Femur (tissue), 1 donor: ENCODE measurements at places on chromosomes 16 and 17.
A peak's percentile ranks its signal among the peaks of the same experiment; 100 is the strongest.

- DNase-seq: no peak
Observed at GRCh38 chr17:56897646-56898424, 16.0 kb downstream of the TRIM25 start.

DNA sequence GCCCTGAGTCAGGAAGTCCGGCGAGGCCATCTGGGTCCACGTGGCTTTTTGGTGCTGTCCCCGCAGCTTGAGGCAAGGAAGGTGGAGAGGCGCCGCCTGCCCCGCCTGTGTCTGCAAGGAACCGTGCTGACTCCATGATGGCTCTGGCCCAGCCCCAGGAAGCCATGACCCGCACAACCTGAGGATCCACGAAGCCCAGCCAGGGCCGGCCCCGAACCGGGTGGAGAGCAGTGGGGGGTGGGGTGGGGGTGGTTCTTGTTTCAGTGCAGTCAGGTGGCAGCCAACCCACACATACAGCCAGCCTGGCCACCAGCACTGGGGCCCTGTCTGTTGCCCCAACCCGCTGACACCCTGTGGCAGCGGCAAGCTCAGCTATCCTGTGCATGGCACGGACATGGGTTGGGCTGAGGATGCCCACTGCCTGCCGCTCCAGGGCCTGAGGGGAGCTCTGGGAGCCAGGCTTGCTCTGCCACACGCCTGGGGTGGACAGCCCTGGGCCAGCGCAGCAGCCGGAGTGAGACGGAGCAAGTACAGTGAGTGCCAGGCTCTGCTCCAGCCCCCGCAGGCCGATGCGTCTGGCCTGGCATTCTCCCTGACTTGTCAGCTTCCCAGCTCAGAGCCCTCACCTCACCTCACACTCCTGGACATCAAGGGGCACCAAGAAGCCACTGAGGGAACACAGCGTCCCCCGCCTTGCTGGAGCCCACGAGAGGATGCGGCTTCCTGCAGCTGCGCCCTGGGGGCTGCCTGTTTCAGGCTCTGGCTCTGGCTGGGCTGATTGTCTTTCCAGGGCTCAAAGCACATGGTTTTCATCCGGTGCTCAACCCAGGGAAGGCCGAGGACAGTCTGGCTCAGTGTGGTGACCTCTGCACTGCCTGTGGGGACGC, 68.8 kb downstream of the LMF1 start:
- DNase-seq: no peak

DNA sequence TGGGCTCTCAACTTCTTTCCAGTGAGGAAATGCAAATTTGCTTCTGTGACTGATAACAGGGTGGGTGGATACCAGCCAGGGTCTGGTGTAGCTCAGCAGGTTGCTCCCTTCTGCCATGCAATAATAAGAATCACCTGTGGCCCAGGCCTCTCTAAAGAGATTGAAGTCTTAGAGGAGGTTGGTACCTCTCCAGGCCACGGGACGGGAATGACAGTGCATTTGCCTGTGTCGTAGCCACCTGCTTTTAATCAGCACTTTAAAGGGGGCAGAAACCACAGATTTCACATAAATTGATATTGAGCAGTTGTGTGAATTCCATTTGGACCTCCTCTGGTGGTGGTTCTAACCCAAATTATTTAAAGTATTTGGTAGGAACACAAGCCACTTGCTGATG, 246.9 kb downstream of the PRKCA start:
- DNase-seq: no peak

DNA sequence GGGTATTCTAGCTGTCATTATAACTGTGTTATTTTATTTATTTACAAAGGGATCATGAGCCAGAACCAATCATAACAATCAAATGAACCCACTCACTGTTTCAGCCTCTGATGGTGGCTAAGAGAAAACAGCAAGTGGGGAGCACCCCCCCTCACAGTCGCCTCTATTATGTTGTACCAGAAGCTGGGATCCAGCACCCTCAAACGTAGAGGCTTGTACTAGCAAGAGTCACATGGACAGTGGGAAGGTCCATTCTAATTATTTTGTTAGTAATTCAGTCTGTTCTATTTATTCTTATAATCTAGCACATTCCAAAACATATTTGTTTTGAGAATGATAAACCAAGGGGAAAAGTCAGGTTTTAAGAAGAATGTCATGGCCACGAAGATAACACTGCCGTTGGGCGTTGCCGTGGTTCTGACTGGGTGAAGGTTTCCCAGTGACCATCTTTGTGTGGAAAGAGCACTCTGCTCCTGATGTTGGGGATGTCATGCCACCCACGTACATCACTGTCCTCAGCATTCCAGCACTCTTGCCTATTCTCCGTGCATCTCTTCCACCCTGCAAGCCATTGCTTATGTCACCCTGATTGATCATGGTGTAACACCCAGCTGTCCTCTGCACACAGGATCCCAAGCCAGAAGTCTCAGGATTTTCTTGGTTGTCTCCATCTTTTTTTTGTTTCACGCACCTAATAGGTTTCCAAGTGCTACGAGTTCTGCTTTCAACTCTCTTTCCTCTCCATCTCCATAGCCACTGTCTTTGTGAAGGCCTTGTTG, 205.8 kb downstream of the PRKCA start:
- no peak for DNase-seq

GRCh38 chr17:17947309-17947708, 24.9 kb downstream of the TOM1L2 start:
- DNase-seq: no peak

- DNase-seq: no peak
Observed at GRCh38 chr17:6936370-6937028, 59.4 kb upstream of the ALOX12 start.

GRCh38 chr16:58639836-58640235, 10.2 kb upstream of the CNOT1 start:
- no peak for DNase-seq

- DNase-seq: peak; percentile 23
Observed at GRCh38 chr17:13003454-13003851, 14.4 kb downstream of the ELAC2 start.

- DNase-seq: no peak
Observed at GRCh38 chr17:10105513-10106001, 92.8 kb downstream of the GAS7 start.

- DNase-seq: no peak
Observed at GRCh38 chr17:10881959-10882358, 44.1 kb upstream of the PIRT start.

GRCh38 chr16:88381820-88382451, 823 bp upstream of the ZNF469 start:
- no peak for DNase-seq

DNA sequence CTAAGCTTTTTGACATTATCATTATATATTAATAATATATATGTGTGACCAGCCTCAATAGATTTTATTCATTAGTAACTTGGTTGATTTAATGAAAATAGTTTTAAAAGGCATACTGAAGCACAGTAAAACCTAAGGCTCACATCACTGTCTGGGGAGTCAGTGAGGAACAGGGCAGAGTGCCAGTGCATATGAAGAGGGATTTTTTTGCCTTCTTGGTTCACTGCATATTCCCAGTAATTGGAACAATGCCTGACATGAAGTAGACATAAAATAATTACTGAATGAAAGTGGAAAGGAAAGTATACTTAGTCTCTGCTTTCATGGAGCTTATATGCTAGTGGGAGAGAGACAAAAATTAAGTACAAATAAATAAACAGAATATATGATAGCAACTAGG, 81.1 kb downstream of the FTO start:
- no peak for DNase-seq

DNA sequence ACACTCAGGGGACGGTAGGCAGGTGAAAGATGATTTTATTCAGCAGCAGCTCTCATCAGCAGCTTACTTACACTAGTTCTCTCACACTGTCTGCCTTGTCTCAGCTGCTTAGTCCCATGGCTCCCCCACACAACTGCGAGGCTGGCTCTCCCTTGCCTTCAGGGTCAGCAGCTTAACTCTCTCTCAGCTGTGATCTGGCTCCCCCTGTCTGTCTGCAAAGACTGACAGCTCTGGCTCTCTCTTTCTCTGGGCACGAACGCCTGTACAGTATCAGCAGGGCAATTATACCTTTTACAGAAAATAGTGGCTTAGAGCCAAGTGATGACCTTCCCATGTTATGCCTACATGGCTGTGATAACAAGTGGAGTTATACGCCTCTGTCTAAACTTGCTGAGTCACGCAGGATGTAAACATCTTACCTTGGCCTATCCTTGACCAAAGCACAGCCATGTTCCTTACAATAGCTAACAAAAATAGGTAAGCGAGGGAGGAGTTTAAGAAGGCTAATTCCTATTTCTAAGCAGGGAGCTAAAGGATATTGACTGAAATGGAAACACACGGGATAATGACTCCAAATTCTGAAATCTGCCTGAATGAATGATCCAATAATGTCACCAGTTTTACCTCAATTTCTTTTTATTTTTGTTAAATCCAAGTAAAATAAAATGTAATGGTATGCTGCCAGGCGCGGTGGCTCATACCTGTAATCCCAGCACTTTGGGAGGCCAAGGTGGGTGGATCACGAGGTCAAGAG, 1.1 kb upstream of the NDUFAB1 start:
- peak; percentile 25 for DNase-seq

DNA sequence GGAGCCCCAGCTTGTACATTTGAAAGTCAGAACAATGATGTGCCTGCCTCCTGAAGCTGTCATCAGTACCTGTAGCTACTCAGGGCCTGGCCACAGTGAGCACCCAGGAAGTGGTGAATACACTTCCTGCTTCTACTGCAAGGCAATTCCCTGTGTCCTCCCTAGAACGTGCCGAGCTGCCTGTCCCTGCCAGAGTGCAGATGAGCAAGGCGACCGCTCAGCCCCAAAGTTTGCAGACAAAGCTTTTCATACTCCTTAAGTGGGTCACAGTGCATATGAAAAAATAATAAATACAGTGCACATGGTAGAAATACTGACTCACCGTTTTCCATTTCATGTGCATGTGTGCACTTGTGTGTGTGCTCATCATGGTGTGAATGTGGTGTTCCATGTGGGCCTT, 77.3 kb downstream of the MPRIP start:
- no peak for DNase-seq

- no peak for DNase-seq
Observed at GRCh38 chr17:31509095-31509804, 117.8 kb downstream of the RAB11FIP4 start.

- DNase-seq: no peak
Observed at GRCh38 chr16:26342621-26343020, 650.9 kb downstream of the HS3ST4 start.

- DNase-seq: no peak
Observed at GRCh38 chr16:11539641-11540050, 47.1 kb downstream of the LITAF start.

GRCh38 chr17:17415006-17415405, 61.8 kb upstream of the MED9 start:
- DNase-seq: no peak

GRCh38 chr16:85261657-85262557, 149.6 kb upstream of the CIBAR2 start:
- no peak for DNase-seq

GRCh38 chr17:80458016-80458415, 18.4 kb downstream of the NPTX1 start:
- DNase-seq: no peak

DNA sequence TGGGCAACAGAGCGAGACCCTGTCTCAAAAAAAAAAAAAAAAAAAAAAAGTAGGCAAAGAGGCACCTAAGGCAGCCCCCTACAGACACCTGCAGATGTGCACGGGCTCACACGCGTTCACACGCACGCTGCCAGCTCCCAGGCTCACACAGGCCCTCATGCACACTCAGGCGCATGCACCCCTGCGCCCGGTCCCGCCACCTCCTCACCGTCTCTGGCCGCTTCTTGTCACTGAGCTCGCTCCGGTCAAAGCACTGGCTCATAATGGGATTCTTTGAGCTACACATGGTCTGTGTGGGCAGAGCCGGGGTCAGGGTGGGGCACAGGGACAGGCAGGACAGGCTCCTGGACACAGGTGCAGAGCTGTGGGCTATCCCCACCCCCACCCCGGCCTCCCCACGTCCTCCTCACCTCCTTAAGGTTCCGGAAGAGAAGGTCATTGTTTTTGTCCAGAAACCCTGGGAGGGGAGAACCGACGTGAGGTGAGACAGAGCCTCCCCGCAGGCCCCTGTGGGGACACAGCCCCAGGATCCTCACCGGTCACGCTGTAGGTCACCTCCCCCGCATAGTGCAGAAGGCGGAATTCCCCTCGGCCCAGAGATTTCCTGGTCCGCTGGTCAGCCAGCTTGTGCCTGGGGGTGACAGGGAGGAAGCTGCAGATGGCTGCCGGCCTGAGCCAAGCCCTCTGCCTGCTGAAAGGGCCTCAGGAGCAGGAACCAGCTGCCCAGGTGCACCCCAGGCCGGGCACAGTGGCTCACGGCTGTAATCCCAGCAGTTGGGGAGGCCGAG, 17.9 kb downstream of the MYO1C start:
- no peak for DNase-seq

DNA sequence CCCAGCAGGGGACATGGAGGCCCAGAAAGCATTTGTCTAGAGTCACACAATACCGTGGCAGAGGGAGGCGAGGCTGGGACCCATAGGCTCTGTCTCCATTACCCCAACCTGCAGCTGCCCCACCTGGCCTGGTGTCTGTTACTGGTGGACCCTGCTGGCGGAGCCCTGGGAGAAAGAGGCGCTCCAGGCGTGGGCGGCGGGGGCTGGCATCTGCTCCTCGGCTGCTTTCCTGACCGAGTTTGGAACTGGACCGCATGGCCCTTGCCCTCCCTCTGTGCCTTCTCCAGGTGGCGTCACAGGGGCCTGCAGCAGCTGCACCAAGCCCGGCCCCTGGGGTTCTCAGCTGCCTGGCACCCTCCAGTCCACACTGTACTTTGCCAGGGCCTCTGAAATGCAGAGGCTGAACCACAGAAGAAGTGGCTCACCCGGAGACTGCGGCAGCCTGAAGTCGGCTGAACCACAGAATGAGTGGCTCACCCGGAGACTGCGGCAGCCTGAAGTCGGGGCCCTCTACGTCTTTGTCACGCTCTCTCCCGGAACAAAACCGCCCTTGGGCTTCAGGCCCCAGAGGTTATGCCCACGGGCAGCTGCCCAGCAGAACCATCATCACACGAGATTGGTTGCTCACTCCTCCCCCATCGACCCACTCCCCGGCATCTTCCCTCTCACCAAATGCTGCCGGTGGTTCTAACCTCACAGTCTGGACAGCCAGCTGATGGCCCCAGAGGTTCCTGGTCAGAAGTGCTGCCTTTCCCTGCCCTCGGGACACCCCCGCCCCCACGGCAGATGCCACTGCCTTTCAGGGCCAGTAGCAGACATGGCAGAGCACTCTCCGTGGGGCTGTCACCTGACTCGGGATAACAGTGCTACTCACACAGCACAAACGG, 20.2 kb downstream of the CBFA2T3 start:
- no peak for DNase-seq

GRCh38 chr16:52234626-52235025, 312.3 kb downstream of the TOX3 start:
- DNase-seq: no peak

DNA sequence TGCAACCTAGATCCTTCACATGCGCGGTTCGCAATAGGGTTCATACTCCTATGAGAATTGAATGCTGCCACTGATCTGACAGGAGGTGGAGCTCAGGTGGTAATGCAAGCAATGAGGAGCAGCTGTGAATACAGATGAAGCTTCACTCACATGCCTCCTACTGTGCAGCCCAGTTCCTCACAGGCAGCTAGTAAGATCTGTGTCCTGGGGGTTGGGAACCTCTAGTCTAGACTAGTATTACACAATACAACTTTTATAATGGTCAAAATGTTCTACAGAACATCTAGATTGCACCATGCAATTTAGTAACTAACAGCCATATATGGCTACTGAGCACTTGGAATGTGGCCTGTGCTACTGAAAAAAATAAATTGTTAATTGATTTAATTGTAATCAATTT, 26.7 kb downstream of the ABCA5 start:
- DNase-seq: no peak

- no peak for DNase-seq
Observed at GRCh38 chr17:76466775-76467130, 650 bp upstream of the AANAT start.

GRCh38 chr17:66579556-66579955, 255.4 kb upstream of the CACNG5 start:
- DNase-seq: no peak
